ENCODE measurements at places on chromosomes 4 and X.
A peak's percentile ranks its signal among the peaks of the same experiment; 100 is the strongest.

GRCh38 chr4:151917145-151917734 lies 156.4 kb upstream of the GATB start:
- no peak for DNase-seq

DNA sequence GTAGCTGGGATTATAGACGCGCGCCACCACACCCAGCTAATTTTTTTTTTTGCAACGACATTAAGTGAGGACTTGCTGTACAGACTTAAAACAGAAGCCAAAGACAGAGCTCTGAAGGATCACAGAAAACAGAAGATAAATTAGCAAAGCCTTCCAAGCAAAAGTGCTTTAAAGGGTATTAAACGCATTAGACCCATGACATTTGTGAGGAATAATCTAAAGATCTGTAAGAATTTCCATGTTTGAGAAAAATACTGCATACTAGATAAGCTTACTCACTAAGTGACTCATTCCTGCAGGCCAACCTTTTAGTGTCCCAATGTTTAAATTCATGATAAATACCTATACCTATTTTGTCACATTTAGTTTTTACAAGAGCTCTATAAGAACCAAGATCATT lies 27.4 kb downstream of the SMARCA1 start:
- DNase-seq = no peak

- no peak for DNase-seq
Observed at GRCh38 chrX:103949506-103949905, 12.9 kb upstream of the TMSB15B start.

- no peak for DNase-seq
Observed at GRCh38 chrX:866441-866990, 235.9 kb downstream of the SHOX start.

GRCh38 chrX:123959281-123960063 lies 2.0 kb upstream of the STAG2 start:
- no peak for DNase-seq

- DNase-seq = no peak
Observed at GRCh38 chr4:128709268-128709667, 100.2 kb upstream of the JADE1 start.

DNA sequence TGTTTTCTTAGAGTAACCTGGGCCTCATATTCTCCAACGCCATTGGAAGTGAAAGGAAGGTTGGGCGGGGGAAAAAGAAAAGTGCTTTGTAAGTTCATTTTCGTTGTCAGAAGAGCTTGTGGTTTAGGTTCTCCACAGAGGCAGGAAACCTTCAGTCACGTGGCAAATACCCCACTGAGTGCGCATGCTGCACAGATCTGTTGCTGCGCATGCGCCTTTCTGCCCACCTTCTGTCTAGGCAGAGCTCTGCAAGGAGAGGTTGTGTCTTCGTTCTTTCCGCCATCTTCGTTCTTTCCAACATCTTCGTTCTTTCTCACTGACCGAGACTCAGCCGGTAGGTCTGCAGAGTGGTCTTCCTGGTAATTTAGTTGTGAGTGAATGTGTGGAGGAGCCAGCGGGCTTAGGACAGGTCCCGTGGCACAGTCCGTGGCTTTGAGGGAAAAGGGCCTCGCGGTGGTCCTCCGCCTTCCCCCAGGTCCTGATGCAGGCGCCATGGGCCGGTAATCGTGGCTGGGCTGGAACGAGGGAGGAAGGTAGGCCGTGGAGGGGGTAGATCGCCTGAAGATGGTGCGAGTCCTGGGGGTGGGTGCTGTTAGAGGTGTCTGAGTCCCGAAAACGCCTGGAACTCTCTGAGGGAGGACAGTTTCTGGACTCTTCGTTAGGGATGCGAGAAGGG lies at the start of gene PAGE5:
TSS of gene PAGE5 (plus strand) at position 228 of the 676 bp plus-strand sequence. CDS start 1,037 bp downstream, outside the sequence.
- DNase-seq = no peak

- DNase-seq = peak; percentile 56
Observed at GRCh38 chrX:7927259-7928167, at the start of gene PNPLA4. Gene PNPLA4 (minus strand): TSS chrX:7927413. CDS start chrX:7926119, 1,294 bp downstream.

GRCh38 chr4:82357640-82358039 lies 16.2 kb downstream of the HNRNPD start:
- no peak for DNase-seq

DNA sequence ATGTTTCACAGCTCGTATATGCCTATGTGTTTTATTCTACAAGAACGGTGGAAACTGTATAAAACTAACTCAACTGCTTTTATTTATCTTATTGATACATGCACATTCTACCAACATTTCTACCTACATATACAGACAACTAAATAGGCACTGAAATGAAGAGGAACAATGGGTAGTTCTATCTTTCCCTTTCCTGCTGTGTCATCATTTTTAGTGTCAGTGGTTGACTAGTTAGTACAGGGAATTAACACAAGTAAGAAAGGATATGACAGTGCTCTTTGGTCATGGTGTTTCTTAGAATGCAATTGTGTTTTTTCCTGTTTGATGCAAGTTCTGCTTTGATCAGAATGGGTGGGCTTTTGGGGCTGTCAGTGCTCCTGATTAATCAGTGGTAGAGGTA lies 293.8 kb upstream of the CTSO start:
- DNase-seq = no peak

Data from right renal pelvis (tissue), 4 donors.